SK-N-MC (cell line): ENCODE measurements at places on chromosomes 2 and 18.
A peak's percentile ranks its signal among the peaks of the same experiment; 100 is the strongest.

DNA sequence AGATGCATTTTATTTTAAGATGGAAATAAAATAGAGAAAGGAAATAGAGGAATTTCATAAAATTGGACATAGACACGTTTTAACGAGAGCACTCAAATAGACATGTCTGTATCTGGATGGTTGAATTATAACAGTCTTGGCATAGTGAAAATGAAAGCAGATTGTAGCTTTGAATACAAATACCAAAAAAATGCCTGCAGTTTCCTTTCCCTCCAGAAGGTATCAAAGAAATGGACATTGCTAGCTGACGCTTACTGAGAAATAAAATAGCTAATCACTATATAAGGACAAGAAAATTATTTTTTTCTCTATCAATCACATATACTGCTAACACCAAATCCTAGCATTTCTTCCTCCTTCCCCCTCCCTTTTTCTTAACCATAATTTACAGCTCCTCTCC, 11.4 kb upstream of the MAPRE2 start:
- DNase-seq = no peak

DNA sequence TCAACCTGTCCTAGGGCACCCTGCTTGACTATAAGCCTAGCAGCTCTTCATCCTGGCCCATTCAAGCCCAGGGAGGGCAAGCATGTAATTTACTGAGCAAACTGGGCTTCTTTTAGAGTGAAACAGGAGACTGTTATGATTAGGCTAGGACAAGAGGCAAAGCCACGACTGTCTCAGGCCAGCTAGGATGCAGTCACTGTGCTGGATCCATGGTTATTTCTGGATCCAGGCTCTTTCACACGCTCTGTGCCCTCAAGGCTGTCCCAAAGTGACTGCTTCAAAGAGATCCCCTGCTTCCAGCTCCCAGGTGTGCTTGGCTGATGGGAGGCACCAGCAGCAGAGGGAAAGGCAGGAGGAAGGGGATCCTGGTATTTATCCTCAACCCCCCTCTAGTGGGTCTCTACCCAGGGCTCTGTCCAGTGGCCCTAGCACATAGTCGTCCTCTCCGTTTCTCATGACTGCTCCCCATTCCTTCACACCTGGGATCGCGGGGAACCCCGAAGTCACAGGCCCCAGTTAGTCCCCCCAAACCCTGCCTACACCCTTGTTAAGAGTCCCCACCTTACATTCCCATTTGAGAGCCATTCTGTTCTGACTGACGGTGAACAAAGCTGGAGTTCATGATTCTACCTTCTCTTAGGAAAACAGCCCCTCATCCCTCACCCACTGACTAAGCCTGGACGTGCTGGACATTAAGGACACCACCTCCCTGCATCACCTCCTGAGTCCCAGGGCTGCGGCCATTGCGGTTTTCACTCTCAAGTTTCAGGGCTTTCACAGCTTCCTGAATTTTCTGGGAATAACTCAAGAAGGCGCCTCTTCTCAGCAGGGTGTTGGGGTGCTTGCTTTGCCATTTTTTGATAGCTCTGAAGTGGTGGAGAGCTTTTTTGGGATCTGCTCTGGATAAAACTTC, 63.2 kb downstream of the POLR1A start:
- no peak for DNase-seq

- no peak for DNase-seq
Measured at GRCh38 chr2:85560812-85561279, 447 bp downstream of the GGCX start.

DNA sequence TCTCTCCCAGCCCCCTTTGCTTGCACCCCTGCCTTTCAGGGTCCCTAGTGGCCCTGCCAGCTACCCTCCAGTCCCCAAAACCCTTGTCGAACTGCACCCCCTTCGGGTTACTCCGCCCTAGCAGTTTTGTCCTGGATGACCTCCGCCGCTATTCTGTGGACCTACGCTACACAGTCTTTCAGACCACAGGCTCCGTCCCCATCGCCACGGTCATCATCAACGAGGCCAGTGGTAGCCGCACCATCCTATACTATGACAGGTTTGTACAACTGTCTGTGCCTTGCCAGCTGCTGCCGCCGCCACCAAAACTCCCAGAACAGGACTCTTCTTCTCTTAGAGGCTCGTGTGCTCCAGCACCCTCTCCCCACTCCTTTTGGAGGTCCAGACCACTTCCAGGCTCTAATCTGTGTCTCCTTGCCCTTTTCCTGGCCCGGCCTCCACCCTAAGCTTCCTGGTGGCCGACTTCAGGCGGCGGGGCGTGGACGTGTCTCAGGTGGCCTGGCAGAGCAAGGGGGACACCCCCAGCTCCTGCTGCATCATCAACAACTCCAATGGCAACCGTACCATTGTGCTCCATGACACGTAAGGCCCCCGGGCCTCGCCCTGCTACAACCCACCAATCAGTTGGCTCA, 7.9 kb downstream of the KHK start:
- DNase-seq = no peak

DNA sequence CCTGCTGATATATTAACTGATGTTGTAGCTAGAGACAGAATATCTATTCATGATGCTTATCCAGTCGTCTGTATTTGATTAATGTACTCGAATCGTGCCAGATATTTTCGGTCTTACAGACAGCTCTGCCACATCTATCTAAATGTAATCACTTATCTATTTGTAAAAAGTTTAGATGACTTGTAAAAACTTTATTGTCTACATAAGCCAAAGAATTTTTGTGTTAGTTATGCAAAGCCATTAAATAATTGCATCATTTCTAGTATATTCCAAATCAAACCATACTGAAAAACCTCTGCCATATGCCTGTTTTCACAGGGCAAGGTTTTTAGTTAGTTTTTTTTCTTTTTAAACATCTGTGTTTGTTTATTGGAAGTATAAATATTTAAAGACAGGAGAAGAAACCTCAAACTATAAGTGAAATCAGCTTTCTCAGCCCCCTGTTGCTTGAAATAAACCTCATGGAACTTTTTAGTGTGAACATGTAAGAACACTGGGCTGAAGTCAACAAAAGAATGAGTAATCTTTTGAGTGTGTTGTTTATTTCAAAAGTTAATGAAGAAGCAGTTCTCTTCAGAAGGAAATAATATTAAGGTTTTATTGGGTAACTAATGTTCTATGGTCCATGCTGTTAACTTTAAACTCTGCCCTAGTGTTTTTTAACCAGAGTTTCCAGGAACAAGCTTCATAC, 657.6 kb upstream of the SYT4 start:
- DNase-seq = peak; percentile 86

DNA sequence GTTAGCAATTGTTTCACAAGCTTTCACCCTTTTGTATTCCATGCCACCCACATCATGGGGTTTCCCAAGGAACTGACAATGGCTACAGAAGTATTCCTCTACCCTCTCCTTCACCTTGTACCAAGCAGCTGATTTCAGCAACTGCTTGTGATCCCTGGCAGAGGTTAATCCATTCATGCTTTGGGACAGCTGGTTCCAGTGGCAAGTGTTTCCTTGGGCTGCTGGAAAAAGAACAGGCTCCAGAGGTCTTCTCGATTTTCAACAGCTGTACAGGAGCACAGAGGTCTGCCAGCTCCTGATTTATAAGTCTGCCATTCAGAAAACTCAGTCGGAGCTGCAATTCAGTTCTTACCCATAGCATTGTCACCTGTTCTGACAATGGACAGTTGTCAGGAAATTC, 239.2 kb upstream of the CWC22 start:
- no peak for DNase-seq

DNA sequence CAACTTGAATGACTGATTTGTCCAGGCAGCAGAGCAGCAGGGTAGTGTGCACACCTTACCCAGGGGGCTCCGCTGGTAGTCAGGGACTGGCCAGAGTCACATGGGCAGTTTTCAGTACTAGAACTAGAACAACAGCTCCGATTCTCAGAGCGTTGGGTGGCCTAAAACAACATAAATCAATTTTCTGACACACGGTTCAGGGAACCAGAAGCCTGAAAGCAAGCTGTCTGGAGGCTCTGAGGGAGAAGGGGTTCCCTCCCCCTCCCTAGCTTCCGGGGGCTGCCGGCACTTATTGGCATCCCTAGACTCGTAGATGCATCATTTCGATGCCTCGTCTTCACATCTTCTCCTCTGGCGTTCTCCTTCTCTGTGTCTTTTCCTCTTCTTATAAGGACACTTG, 13.4 kb upstream of the ITGB6 start:
- DNase-seq = no peak

- DNase-seq = no peak
Measured at GRCh38 chr2:43491065-43491639, 104.7 kb downstream of the THADA start.

DNA sequence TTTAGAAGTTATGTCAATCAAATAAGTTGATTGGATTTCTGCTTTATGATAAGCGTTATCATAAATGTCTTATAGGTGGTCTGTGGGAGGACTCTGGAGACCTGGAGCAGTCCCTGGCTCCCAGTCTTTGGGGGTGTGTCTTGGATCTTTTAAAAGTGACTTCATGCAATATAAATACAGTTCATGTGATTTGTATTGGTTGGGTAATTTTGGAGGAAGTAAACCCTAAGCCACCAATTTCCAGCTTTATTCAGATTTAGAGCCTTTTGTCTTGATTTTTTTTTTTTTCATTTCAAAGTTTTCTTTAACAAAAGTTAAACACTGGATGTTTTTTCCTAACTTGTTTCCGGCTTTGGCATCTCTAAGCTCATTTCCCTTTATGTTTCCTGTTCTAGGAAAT, 68.8 kb downstream of the MAP4K4 start:
- DNase-seq = no peak

- no peak for DNase-seq
Measured at GRCh38 chr18:32919799-32920198, 147.0 kb upstream of the KLHL14 start.

- no peak for DNase-seq
Measured at GRCh38 chr2:32478889-32479620, 122.2 kb downstream of the BIRC6 start.

GRCh38 chr2:182951948-182952663, 85.7 kb upstream of the FRZB start:
- DNase-seq = no peak

GRCh38 chr2:150491943-150492342, 4.5 kb upstream of the RND3 start:
- no peak for DNase-seq

- DNase-seq = no peak
Measured at GRCh38 chr2:26679867-26680266, 12.7 kb upstream of the KCNK3 start.

DNA sequence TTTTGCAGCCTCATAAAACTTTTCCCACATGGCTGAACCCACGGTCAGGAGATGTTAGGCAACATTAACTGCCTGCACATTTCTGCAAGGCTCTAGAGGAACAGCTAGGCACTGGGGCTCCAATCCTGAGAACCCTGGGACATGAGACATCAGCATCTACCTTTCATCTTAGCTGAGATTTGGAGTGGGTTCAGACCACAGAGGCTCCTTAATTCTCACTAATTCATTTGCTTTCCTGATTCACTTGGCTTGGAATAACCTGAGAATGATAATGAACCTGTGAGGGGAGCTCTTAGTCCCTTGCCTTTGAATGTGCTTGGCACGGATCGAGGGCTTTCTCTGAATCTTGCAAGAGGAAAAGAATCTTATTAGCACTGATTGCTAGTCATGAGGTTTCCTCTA, 266.2 kb downstream of the FIGN start:
- no peak for DNase-seq

- no peak for DNase-seq
Measured at GRCh38 chr18:43578706-43579105, 301.4 kb upstream of the SYT4 start.

- DNase-seq = no peak
Measured at GRCh38 chr2:124254621-124255020, 229.5 kb downstream of the CNTNAP5 start.

- no peak for DNase-seq
Measured at GRCh38 chr2:33395655-33396249, 80.7 kb upstream of the RASGRP3 start.

DNA sequence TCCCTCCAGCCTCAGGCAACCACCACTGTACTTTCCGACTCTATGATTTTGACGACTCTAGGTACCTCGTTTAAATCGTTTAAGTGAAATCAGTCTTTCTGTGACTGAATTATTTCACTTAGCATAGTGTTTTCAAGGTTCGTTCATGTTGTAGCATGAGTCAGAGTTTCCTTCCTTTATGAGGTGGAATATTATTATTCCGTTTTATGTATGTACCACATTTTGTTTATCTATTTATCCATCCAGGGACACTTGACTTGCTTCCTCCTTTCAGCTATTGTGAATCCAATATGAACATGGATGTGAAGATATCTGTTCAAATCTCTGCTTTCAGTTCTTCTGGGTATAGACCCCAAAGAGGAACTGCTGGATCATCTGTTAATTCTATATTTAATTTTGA, 19.1 kb downstream of the IL1R2 start:
- no peak for DNase-seq

DNA sequence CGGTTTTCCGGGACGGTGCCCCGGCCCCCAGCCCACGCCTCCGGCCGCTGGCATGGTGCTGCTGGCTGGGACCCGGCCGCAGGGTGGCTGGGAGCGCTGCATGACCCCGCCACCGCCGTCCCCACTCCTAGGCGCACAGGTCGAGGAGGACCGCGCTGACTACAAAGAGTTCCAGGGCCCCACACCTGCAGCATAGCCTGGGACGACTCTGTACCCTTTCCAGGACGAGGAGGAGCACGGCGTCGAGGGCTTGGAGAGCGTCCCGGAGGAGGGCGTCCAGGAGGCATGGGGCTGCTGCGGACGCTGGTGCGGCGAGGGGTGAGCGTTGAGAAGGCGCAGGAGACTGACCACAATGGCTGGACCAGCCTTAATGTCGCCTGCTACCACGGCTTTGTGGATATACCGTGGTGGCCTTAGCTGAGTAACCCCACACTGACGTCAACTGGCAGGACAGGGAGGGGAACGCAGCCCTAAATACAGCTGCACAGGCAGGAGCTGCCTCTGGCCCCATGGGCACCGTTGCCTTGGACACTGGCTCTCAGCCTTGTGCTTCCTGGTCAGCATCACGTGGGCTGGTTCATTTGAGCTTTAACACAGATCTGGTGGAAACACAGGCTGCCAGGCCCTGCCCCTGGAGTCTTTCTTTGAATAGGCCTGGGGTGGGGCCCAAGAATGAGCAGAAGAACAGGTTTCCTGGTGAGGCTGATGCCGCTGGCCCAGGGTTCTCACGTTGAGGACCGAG, 40.9 kb upstream of the TRIM43B start:
- no peak for DNase-seq

- no peak for DNase-seq
Measured at GRCh38 chr2:11621410-11621809, 48.6 kb downstream of the NTSR2 start.
